CD4-positive, alpha-beta memory T cell (primary cell): ENCODE measurements at places on chromosomes 16 and 17. TPM values are rescaled to one million over a fixed set of nuclear protein-coding genes. Genes with fewer than 3 reads are reported as not detected.

Gene KRTAP16-1
- not detected for polyA plus RNA-seq

Gene CLEC18A
- polyA plus RNA-seq: 0.37 TPM

Gene LCAT
- polyA plus RNA-seq: 1.9 TPM

Gene PIRT
- not detected for polyA plus RNA-seq

Gene GPR139
- not detected for polyA plus RNA-seq

Gene CEMP1
- 1.9 TPM for polyA plus RNA-seq

Gene SAP30BP
- 80.4 TPM for polyA plus RNA-seq

Gene CORO6
- polyA plus RNA-seq: not detected

Gene IL34
- not detected for polyA plus RNA-seq

Gene MGRN1
- polyA plus RNA-seq: 1.2 TPM

Gene TBC1D3B
- polyA plus RNA-seq: not detected

Gene NR1D1
- 5.7 TPM for polyA plus RNA-seq

Gene PRAC1
- not detected for polyA plus RNA-seq

Gene DUS1L
- 48.1 TPM for polyA plus RNA-seq

Gene G6PC1
- not detected for polyA plus RNA-seq

Gene PPP1R27
- not detected for polyA plus RNA-seq

Gene ZNF423
- polyA plus RNA-seq: not detected

Gene FN3KRP
- polyA plus RNA-seq: 24.6 TPM

Gene ITGAX
- polyA plus RNA-seq: not detected

Gene HS3ST2
- polyA plus RNA-seq: not detected

Gene HES7
- not detected for polyA plus RNA-seq

Gene BPTF
- polyA plus RNA-seq: 29.6 TPM

Gene P4HB
- polyA plus RNA-seq: 339 TPM

Gene FLYWCH2
- 23.3 TPM for polyA plus RNA-seq

Gene RNF222
- polyA plus RNA-seq: 0.14 TPM

Gene LRRC75A
- polyA plus RNA-seq: 0.72 TPM
